Stimulated activated CD4-positive, alpha-beta T cell treated with anti-CD3 and anti-CD28 coated beads, Interleukin-1b, Interleukin-23, amount 100 ng/mL, for 1 hour (primary cell): ENCODE measurements at places on chromosomes 4 and X.

DNA sequence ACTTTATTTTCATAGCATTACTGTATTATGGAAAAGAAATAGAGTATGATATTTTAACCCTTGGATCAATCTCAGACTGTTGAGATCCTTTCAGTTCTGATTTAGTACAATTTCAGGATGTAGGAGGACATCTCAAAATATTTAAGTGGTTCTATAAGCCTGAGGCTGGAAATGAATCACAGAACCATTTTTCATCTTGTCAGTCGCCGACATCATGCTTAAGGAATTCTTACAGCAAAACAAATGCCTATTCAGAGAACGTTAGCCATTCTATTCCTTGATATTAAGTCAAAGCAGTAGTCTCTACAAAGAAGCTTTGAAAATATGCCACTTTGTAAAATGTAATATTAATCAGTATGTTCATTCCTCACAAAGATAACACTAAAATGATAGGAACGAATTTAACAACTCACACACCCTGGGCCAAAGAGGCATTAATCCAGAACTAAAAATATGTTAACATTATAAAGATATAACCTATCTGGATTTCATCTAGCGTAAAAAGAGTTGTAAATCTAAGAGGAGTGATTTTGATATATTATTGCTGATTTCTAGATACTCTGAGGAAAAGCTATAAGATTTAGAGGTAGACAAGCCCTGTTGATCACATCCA is 152.0 kb downstream of the GASK1B start:
- DNase-seq, result no peak

GRCh38 chrX:105063743-105064142 is 156.8 kb downstream of the TEX13A start:
- no peak for DNase-seq

DNA sequence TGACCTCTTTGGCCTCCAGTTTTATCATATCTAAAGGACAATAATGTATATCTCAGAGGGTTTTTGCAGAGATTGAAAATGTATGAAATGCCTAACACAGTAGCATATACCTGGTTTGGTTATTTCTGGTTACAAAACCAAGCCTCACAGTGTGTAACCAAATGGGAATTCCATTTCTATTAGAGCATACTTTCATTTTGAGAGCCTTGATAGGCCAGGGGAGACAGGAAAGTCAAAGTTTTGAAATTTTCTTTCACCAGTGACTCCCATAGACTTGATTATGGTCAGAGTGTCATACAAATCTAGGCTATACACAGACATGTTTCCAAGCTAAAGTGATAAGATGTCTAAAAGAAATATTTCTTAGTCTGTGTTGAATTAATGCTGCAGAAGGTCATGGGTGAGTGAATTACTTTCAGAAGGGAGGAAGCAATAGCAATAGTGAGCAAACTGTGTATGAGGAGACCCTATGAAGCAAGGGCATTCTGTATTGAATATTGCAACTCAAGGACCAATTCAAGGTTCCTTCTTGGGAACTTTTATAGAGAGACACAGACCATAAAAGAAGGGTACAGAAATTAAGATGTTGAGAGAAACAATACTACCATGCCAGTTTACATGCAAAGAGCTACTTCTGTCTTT is 151.1 kb downstream of the PDE5A start:
- DNase-seq, result no peak

DNA sequence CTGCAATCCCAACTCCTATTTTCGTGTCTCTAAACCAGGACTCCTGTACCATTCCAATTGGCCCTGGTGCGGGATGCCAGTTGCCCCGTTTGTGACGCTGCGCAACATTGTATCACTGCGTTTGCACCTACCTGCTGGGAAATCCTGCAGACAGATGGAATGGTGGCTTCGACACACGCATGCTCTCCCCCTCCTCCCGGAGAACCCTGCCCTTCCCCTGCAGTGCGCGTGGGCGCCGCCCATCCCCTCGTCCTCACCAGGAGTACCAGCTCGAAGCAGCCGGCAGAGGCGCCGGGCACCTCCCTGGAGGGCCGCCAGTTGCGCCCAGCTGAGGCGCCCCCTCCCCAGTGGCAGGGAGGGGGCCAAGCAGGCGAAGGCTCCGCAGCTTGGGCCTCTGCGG is 1.4 kb downstream of the DGKK start:
- DNase-seq, result no peak

- DNase-seq, result no peak
These were observed 836.6 kb upstream of the PRKX start for GRCh38 chrX:4550018-4550417.
